ENCODE measurements at places on chromosomes 3 and 15.

DNA sequence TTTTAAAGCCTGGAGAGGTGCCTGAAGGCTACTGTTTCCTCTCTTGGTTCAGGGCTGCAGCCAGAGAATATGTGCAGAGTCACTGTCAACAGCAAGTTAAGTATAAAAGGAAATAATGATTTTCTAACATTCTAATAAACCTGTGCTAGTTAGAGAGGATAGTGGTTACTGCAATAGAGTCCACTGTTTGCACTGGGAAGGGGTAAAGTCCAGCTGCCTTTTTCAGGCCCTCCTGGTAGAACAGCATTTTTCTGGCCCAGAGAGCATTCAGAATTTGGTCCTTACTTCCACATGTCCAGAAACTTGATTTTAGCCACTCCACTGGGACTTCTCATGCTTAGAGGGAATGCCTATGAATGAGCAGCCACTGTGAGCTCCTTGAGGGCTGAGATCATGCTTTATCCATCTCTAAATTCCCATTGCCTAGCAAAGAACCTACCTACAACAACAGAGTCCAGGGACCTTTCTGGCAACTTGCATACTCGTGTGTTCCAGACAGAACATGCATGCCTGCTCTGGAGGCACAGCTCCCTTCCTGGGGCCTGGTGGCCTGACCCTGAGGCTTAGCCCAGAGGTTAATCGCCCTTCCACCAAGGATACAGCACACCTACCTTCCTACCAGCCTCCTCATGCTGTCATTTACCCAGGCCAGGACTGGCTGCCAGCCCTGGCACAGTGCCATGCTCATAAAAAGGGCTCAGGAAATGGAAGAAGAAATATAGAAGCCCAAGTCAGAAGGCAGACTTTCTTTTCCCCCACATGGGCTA is 50.3 kb upstream of the ATP13A3 start:
- no peak for DNase-seq

DNA sequence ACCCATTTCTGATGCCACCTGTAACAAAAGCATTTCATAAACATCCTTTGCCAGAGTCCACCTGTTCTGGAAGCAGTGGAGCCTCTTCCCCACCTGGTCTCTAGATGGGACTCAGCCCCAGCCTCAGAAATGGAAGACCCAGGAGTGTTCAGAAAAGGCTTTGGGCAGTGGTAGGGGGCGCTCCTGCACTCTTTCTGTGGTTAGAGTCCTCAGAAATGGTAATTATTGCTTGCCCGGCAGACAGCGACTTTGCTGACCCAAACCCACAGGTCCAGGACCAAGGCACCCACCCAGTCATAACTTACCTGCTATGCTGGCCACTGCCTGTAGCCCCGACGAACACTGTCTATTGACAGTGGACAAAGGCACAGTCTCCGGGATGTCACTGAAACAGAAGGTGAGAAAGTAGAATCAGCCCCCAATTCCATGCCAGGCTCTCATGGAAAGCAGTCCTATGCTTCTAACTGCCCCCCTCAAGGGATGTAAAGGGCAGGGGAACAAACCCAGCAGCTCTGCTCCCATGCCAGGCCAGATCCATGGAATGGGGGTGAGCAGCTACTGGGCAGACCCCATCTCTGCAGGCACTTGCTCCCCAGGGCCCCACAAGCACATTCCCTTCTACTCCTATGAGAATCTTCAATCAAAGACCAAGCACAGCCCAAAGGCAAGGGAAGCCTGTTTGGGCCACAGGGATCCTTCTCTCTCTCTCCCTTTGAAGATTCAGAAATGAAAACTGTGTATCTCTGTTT is 5.1 kb downstream of the ACAA1 start:
- no peak for DNase-seq

DNA sequence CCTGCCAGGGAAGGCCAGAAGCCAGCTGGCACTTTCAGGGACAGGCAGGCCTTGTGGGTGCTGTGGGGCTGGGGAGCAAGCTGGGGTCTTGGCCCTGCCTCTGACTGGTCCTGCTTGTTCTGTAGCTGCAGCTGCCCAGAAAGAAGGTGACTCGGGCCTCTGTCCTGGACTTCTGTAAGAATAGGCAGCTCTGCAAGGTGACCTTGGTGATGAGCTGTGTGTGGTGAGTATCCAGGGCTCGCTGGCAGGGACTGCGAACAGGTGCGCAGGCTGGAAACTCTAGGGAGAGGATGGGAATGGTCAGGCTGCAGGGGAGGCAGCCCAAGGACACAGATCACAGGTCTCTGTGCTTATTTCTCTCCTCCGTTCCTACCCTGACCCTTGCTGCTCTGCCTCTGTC is 31.2 kb downstream of the SLC22A14 start:
- no peak for DNase-seq

GRCh38 chr3:140219923-140220452 is 285.0 kb downstream of the CLSTN2 start:
- no peak for DNase-seq

GRCh38 chr3:150240891-150241290 is 167.2 kb upstream of the TSC22D2 start:
- no peak for DNase-seq

DNA sequence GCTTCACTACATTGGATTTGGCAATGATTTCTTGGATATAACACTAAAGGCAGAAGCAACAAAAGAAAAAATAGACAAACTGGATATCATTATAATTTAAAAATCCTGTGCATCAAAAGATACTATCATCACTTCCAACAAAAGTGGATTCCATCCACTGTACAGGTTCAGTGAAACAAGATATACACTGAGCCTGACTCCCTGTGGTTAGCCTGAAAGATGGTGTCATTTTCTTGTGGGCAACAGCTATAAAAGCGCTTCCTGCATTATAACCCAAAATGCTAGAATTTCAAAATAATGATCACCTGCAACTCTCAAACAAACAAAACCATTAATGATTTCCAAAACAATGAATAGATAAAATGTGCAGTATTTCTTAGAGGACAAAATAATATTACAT is 39.6 kb upstream of the TBC1D23 start:
- no peak for DNase-seq

GRCh38 chr3:186536883-186537844 is 7.0 kb downstream of the CRYGS start:
- DNase-seq: no peak

DNA sequence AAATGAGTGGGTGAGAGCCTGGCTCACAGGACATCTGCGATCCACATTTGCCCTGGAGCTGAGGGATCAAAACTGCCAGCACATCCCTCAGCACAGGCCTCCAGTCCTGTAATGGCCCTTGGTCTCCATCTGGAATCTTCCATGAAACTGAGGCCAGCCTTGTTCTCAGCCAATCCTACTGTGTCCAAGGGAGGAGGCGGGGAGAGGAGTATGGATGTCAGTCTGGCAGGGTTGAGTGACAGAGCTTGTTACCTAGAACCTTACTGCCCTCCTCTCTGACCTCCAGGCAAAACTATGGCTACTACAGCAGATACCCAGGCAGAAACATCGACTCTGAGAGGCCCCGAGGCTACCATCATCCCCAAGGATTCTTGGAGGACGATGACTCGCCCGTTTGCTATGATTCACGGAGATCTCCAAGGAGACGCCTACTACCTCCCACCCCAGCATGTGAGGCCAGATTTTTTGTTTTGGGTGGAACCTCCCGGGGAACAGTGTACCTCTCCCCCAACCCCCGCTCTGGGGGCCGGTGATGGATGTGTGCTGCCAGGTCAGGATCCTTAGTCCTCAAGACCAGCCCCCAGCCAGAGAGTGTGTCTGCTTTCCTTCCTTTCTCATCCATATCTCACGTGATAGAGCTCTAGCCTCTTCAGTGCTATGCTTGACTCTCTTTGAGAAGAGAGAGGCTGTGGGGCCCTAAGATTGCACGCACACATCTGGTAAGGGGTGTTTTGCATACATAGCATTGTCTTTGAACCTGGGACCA is 41.3 kb downstream of the CHDH start:
- DNase-seq: no peak

GRCh38 chr3:24596626-24597025 is 102.0 kb upstream of the THRB start:
- DNase-seq: no peak

DNA sequence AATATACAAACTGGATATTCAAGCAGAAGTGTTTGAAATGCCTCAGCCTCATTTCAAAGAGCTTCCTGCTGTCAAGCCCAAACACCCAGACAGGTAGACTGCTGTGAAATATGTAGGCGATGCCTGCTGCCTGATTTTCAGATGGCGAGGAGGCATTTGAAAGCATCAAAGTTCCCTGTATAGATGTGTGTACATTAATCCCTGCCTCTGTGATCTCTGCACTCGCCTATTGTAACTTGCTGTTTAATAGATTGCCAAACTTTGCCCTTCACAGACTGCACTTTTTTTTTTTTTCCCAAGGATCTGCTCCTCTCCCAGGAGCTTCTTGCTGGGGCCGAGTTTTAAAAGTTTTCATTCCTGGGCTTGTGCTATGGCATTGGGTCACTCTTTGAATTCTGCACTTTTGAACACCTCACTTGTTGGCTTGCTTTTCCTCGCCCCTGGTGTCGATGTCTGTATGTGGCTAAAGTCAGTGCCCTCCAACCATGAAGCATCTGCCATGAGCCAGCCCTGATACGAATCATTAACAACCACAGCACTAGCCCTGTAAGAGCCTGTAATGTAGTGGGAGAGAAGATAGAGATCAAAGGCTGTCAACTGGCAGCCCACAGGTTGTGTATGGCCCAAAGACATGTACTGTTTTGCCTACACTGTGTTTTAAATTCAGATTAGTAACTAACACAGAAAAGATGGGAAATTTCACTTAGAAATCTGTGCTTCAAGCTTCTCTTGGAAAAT is 287.6 kb upstream of the ICE2 start:
- DNase-seq: no peak

DNA sequence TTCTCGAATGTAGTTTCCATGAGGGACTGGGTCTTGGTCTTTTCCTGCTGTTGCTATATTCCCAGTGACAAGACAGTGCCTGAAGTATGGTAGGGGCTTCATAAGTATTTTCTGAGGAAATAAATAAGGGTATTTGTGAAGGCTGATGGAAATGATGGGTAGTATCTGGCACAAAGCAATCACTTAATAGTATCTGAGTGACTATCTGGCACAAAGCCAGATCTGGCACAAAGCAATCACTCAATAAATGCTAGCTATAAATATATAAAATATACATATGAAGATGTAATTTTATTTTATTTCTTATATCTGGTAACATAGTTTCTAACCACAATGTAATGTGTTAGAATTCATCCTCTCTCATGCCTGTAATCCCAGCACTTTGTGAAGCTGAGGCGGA is 20.7 kb upstream of the PROK2 start:
- no peak for DNase-seq

GRCh38 chr15:88654430-88655102 is 15.8 kb downstream of the ISG20 start:
- DNase-seq: no peak

GRCh38 chr15:98978153-98978552 is 29.4 kb downstream of the PGPEP1L start:
- no peak for DNase-seq

Measured in activated naive CD8-positive, alpha-beta T cell treated with anti-CD3 and anti-CD28 coated beads, Interleukin-2, amount 50 U/mL, for 16 hours (primary cell).